HT-29 (cell line): ENCODE measurements at places on chromosomes 13 and 19.

DNA sequence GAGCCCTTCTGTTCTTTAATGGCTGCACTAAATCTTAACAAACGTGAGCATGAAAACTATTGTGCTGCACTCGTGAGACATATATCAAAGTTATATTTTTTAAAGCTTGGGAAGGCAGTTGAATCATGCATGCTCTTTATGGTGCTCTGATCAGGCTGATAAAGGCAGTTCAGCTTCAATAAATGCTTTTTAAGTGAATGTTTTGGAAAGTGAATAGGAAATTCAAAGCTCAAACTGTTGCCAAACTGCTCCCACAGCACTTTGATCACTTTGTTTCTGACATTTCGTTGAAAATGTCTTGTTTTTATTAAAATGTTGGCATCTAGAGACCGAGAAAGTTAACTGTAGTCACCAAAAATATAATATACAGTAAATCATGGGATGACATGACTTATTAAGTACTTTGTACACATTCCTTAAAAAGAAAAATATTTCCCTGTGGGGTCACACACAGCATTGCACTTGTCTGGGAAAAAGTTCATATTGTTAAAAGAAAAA, 625.7 kb upstream of the PCDH9 start:
- no peak for DNase-seq

DNA sequence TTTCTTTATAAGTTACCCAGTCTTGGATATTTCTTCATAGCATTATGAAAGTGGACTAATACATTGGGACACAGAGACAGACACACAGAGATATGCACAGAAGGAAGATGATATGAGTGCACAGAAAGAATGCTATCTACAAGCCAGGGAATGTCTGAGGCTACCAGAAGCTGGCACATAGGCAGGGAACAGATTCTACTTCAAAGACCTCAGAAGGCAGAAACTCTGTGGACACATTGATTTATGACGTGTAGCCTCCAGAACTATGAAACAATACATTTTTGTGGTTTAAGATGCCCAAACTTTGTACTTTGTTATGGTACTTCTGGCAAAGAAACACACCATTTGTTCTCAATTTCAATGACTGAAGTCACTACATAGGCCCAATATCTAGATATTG, 556.7 kb downstream of the PCDH9 start:
- no peak for DNase-seq

GRCh38 chr13:112174476-112175110, 107.6 kb downstream of the SOX1 start:
- no peak for DNase-seq

DNA sequence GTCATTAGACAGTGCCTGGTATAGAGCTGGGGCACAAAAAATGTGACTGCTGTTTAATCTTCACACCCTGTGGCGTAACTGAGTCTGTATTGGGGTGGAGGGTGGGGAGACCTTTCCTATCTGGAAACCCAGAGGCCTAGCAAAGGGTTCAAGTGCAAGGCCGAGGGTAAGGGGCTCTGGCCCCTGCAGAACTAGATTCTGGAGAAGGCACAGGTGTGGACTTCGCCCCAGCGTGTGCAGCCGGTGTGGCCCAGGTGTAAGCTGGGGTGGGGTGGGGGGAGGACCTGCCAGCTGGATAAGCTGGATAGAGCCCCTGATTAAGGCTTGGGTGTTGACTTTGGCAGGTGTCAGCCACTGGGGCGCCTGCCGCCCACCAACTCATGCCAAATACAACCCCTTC, 1.3 kb downstream of the RAB3D start:
- DNase-seq, result no peak

DNA sequence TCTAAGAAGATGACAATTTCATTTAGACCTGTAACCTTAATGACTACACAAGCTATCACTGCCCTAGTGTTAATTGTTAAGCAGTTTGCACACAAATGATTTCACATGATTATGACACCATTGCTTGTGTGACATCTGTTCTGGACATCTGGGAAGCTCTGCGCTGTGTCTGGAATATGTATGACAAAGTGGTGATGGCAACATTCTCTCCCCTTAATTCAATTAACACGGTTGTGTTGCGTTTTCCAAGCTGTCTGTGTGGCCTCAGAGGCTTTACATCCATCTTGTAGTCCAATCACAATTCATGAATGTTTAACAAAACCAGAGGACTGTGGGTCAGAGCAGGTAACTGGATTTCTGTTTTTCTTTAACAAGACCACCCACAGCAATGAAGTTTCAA, 204.4 kb downstream of the COG6 start:
- no peak for DNase-seq

- DNase-seq, result no peak
Measured at GRCh38 chr13:46577696-46578589, 25.0 kb downstream of the LRCH1 start.

GRCh38 chr19:3987619-3988371, 2.5 kb upstream of the EEF2 start:
- DNase-seq, result peak; percentile 87

DNA sequence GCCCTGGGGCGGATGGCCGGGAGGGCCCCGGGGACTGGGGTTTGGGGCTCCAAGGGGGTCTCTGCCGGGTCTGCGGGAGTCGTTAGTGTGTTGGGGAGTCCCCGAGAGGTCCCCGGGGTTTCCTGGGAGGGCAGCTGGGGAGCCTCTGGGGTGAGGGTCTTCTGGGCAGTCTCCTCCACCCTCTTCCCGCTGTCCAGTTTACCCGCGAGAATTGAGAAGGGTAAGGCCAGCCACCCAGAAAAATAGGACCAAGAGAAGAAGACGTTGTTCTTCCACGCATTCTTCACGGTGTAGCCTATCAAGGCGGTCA, 1.0 kb upstream of the ETFB start:
- no peak for DNase-seq

- peak; percentile 83 for DNase-seq
Measured at GRCh38 chr19:38792250-38793111, 3.5 kb downstream of the LGALS7B start.

DNA sequence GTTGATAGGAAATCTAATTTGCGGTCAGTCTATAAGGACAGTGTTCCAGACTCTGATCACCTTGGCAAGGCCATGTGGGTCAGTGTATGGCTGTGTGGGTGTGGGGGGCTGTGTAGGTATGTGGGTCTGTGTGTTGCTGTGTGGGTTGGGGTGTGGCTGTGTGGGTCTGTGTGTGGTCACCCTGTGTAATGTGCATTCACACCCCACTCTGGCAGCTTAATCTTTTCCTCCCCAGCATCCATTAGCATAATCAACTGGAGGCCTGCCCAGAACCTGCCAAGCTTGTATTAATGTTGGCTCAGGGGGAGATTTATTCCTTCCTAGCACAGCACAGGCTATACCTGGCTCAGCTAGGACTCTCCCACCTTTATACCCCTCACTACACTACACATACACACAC, 203.2 kb downstream of the TUBA3C start:
- no peak for DNase-seq

GRCh38 chr13:23271331-23271730, 90.6 kb downstream of the SGCG start:
- no peak for DNase-seq

- DNase-seq, result no peak
Measured at GRCh38 chr13:44711706-44712105, 135.6 kb upstream of the TSC22D1 start.

- DNase-seq, result peak; percentile 46
Measured at GRCh38 chr19:49555600-49556411, 24.6 kb downstream of the NOSIP start.

GRCh38 chr13:75196147-75196837, 285.7 kb downstream of the TBC1D4 start:
- DNase-seq, result no peak

- DNase-seq, result no peak
Measured at GRCh38 chr19:45323671-45324081, 1.0 kb upstream of the CKM start.

GRCh38 chr19:31539386-31539785, 190.2 kb upstream of the TSHZ3 start:
- no peak for DNase-seq

- DNase-seq, result peak; percentile 74
Measured at GRCh38 chr13:25286308-25286968, 850 bp downstream of the MTMR6 start.

DNA sequence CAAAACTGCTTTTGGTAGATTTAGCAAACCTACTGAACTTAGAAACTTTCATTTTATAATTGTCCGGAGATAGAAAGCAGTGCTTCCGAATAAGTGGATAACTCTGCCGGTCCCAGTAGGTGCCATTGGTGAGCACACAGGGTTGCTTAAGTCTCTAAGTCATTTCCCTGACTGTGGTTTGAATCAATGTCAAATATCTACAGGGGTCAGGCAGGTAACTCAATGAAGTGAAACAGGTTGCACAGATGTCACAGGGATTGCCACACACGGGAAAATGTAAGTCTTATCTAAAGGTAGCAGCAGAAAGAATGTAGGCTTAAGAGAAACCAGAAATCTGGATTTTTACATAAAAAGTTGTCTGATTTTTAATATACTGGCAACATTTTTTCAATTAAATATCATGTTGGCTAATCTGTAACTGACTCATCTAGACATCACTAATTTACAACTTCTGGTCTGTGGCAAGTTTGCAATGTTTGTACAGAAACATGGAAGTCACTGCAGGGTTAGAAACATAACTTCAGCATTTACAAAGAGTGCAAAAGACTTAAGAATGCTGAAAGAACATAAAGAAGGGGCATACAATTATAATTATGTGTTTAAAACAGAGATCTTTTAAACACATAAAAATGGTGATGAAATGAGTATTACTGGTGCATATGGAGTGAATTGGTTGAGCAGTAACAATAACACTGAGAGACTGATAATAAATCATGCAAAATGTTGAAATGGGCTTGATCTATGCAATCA, 14.3 kb upstream of the LRRC63 start:
- DNase-seq, result no peak

GRCh38 chr13:70894258-70894657, 786.0 kb upstream of the KLHL1 start:
- DNase-seq, result no peak

GRCh38 chr19:10861103-10861651, 10.2 kb upstream of the CARM1 start:
- no peak for DNase-seq

DNA sequence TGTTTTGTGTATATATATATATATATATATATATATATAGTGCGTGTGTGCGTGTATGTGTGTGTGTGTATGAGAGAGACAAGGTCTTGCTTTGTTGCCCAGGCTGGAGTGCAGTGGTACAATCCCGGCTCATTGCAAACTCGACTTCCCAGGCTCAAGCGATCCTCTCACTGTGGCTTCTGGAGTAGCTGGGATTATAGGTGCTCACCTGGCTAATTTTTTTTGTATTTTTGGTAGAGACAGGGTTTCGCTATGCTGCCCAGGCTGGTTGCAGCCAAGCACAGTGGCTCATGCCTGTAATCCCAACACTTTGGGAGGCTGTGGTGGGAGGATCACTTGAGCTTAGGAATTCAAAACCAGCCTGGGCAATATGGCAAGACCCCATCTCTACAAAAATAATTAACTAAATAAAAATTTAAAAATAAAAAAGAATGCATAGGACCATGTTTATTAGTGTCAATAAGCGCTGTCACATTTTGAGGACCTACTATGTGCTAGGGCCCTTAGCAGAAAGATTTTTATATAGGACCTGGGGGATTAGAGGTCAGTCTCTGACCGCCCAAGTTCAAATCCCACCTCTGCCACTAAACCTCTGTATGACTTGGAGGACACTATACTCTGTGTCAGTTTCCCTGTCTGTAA, 1.8 kb downstream of the PVR start:
- DNase-seq, result no peak

GRCh38 chr13:82772816-82773215, 1109.5 kb downstream of the SLITRK1 start:
- DNase-seq, result no peak

- no peak for DNase-seq
Measured at GRCh38 chr13:25689539-25689938, 317.8 kb downstream of the ATP8A2 start.

DNA sequence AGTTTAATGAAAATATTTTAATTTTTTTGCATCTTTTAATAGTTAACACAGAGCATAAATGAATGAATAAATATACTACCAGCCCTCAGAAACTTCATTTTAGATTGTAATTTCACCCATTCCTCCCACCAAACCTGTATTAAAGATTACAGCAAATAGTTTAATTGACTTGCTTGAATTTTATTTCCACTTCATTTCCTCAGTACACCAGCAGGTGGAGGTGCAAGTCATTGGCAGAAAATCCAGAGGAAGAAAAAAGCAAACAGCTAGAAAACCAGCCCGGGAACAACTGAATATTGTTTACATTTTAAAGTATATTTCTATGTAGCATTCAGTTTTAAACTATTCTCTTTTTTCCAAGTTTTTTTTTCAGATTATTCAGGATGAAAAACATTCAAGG, 177.8 kb downstream of the OLFM4 start:
- DNase-seq, result peak; percentile 44

DNA sequence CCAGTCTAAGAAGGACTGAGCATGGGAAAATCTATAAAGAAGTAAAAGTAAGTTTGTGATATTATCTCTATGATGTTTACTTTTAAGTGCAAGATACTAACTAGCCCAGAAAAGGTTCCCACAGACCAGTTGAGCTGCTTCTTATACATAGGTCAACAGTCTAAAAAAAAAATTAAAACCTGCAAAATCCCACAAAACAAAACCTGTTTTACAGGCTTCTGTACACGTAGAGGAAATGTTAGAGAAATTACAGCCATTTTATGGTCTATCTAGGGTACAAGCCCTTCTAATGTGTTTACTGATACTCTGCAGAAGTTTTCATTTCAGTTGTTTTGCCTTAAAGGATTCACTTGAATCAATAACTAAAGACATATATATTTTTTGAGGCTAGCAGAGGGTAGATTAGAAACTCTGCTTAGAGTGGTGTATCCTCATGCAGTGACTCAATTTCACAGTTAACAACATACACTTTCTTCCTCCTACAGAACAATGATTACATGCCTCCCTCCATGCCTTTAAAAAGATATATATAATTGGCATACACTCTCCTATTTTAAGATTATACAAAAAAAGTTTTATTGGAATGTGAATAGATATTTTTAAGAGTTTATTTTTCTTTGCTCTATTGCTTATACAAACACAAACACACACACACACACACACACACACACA, 43.9 kb downstream of the CAB39L start:
- peak; percentile 76 for DNase-seq

DNA sequence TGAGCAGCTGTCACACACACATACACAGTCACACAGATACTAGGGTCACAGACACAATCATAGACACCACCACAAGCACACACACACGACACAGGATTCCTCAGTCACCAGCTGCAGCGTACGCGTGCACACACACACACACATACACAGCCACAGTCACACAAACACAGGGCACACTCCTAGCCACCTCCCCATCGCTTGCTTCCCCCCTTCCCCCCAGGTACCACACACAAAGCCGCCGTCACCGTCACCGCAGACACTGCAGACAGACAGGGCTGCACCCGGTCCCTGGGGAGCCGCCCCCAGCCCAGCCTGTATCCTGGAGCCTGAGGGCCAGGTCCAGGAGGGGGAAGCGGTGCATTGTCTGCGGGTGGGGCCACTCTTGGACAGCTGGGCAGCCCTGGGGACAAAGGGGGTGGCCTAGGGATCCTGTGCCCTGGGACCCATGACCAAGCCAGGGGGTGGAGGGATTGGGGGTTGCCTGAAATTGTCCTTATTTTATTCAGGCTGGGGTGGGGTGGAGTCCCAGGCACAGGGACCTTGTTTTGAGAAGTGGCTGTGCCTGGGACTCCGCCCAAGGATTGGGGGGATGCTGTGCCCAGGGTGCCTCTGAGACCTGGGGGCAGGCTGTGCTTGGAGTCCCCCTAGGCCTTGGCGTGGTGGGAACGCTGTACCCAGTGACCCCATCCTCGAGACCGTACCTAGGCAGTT, 957 bp downstream of the NUMBL start:
- no peak for DNase-seq
